ENCODE measurements at places on chromosomes 2 and 18. TPM values are rescaled to one million over a fixed set of nuclear protein-coding genes. Genes with fewer than 3 reads are reported as not detected.

Gene PSD4
- 0.38 TPM for total RNA-seq

Gene ANKRD53
- 0.63 TPM for total RNA-seq

DNA sequence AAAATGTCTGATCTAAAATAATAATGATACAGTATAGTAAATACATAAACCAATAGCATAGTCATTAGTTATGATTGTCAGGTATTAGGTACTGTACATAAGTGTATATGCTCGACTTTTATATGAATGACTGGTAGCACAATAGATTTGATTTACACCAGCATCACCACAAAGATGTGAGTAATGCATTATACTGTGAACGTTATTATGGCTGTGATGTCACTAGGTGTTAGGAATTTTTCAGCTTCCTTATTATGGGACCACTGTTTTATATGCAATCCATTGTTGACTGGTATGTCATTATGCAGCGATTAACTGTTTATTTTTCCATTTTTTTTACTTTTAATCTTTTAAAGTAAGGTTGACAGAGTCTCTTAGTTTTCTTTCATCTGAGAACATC is 23.7 kb downstream of the ATP9B start:
- no peak for ATAC-seq

GRCh38 chr2:8398040-8398668 is 283.7 kb upstream of the ID2 start:
- ATAC-seq, result no peak

Gene IL1R2
- 0.58 TPM for total RNA-seq

DNA sequence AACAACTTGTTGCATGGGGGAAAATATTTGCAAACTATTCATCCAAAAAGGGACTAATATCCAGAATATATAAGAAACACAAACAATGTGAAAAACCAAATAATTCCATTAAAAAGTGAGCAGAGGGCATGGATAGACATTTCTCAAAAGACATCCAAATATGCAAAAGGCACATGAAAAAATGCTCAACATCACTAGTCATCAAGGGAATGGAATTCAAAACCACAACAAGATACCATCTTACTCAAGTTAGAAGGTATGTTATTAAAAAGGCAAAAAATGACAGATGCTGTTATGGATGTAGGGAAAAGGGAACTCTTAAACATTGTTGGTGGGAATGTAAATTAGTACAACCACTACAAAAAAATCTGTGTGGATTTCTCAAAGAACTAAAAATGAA is 396.5 kb downstream of the CCDC85A start:
- no peak for ATAC-seq

Gene TTC21B
- 35.2 TPM for total RNA-seq

- no peak for ATAC-seq
These were observed 108.3 kb upstream of the MAPRE2 start for GRCh38 chr18:34932792-34933466.

Gene TMEM87B
- 14.8 TPM for total RNA-seq

DNA sequence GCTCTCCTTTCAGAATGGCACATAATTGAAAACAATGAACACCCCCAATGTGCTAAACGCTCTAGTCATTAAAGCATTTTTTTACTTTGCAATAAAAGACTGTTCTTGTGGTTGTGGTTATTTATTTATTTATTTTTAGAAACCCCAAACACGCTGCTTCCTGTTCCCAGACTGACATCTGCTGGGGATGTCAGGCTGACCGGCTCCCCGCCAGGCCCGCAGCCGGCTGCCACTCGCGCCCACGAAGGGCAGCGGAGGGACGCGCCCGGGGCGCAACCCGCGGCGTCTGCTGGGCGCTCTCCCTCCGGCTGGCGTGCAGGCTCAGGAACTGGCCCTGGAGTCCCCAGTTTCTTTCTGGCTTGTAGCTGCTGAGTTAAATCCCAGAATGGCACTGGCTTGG is 83.1 kb upstream of the SP3 start:
- ATAC-seq, result no peak

DNA sequence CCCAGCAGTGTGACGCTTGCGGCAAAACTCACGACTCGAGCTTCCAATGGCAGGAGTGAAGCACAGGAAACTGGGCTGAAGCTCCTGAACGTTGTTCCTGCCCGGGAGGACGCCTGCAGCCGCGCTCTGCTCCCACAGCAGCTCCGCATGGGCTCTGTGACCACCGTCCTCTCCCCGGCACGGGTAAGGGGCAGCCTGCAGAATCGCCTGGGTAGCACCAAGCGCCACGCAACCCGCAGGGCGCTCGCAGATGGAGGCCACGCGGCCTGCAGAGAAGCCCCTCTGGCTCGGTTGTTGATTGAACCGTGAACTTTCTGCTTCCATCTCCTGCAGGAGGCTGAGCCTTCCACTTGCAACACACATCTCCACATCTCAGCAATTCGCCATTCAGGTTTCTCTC is 63.3 kb upstream of the ZNF236 start:
- no peak for ATAC-seq

- no peak for ATAC-seq
These were observed 44.6 kb upstream of the RAPH1 start for GRCh38 chr2:203579730-203580129.

- no peak for ATAC-seq
These were observed 128.1 kb upstream of the SERTAD2 start for GRCh38 chr2:64781711-64782390.

GRCh38 chr2:119476301-119477112 is 44.9 kb downstream of the TMEM37 start:
- ATAC-seq, result peak; percentile 92

Gene FBXO36
- total RNA-seq, result 4.6 TPM

- ATAC-seq, result no peak
These were observed at the start of gene CAPG for GRCh38 chr2:85409845-85410583. TSS of gene CAPG (minus strand) at chr2:85410366. CDS start at chr2:85402145, 8,221 bp downstream.

GRCh38 chr2:15625344-15626036 is 33.8 kb downstream of the DDX1 start:
- ATAC-seq, result no peak

- no peak for ATAC-seq
These were observed 24.2 kb downstream of the HPCAL1 start for GRCh38 chr2:10326707-10327594.

Gene NAT8
- total RNA-seq, result 0.43 TPM

GRCh38 chr2:96839293-96839874 is 4.4 kb downstream of the ANKRD23 start:
- peak; percentile 14 for ATAC-seq

GRCh38 chr2:216015722-216016464 is 2.5 kb upstream of the MREG start:
- ATAC-seq, result no peak

GRCh38 chr18:52481116-52481515 is 141.1 kb downstream of the DCC start:
- no peak for ATAC-seq

- no peak for ATAC-seq
These were observed 209.5 kb downstream of the DYSF start for GRCh38 chr2:71662665-71663394.

DNA sequence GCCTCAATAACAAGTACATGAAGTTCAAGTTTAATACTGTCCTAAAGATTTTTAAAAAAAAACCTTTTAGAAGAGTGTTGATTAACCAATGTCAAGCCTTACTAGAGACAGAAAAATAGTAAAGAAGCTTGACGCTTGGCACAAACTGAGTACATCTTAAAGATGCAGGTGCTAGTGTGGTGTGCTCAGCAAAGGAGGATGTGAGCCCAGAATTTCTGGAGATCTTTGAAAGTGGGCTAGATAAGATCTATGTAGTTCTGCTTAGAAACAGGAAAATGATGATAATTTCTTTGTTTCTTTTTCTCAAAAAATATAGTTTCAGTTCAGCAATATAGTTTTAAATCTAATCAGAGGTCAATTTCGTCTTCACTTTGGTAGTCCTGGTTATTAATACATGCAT is 118.3 kb upstream of the KLHL14 start:
- no peak for ATAC-seq

Gene TDRD15
- total RNA-seq, result 0.06 TPM

Gene VWA3B
- total RNA-seq, result 0.43 TPM

Gene STARD7
- total RNA-seq, result 55.2 TPM

DNA sequence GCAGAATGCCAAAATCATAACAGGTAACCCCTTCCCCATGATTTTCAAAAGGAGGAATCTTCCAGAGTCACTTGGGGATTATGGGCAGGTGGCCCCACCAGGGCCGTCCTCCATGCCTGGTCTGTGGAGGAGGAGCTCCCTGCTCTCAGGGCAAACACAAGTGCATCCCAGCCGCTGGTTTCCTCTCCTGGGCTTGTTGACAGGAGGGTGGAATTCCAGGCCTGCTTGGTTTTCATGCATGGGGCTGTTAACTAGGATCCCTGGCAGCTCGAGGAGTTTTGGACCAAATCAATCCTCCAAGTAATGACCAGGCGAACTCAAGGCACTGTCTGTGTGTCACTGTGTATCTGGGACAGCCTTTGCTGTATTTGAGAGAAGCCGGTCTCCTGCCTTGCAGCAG is 45.3 kb downstream of the FOSL2 start:
- ATAC-seq, result no peak

GRCh38 chr2:191250986-191251385 is 5.8 kb downstream of the MYO1B start:
- ATAC-seq, result no peak

All from motor neuron (in vitro differentiated cells).